Sigmoid colon (tissue), 7 donors: ENCODE measurements at places on chromosomes 6 and 20.

- DNase-seq, result no peak
Observed at GRCh38 chr6:130760006-130760405, 67.2 kb upstream of the SMLR1 start.

DNA sequence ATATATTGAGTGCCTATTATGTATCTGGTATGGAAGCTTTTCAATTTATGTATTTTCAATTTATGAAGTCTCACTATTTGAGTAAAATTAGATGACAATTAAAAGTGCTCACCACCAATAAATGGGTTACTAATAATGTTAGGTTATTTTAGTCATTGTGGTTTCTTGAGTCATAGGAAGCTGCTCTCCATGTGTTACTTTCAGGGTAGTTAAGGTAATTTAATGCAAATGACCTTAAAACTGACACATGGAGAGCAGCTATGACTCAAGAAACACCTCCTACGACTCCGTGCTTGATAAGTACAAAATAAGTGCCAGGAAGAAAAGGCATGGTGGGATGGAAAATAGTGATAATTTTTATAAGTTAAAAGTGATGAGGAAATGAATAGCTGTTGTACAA, 16.5 kb upstream of the TINAG start:
- no peak for DNase-seq

DNA sequence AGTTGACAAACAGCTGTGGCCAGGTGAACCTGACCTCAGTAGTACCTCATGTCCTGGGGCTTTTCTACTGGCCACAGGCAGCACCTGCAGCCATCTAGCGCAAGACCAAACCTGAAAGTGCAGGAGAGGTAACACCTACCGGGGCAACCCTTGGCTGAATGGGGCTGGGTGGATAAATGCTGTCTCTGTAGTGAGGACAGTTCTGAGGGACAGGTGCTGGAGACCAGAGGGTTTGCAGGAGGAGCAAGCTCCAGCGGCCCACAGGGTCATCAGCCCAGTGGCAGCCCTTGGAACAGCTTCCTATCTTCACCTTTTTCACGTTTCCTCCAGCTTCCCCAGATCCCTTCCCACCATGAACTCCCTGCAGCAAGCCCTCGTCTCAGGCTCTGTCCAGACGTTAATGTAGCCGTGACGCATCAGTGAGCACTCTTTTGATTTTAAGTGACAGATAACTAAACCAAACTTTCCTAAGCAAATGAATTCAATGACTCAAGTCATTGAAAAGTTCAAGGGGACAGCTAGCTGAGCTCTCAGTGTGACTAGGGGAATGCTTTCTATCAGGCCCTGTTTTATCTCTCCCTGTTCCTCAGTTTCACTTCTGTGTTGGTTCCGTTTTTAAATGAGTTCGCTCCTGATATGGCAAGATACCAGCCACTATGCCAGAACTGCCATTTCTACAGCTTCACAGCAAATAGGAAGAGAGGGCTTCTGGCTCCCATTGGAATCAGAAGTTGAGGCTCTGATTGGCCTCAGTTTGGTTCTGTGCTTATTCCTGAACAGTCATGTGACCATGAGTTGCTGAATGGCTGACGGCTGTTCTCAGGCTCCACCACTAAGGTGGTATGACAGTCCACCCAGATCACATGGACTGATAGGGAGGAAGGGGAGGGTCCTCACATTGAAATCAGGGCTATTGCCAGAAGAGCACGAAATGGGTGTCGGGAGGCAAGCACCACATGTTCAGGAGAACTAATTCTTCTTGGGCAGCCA, 12.1 kb upstream of the PFDN4 start:
- DNase-seq, result no peak

- DNase-seq, result peak; percentile 85
Observed at GRCh38 chr6:108581237-108581931, 20.7 kb downstream of the FOXO3 start.

GRCh38 chr6:16514249-16514648, 247.0 kb downstream of the ATXN1 start:
- DNase-seq, result no peak

GRCh38 chr20:36112112-36112511, 42.4 kb upstream of the EPB41L1 start:
- DNase-seq, result no peak

DNA sequence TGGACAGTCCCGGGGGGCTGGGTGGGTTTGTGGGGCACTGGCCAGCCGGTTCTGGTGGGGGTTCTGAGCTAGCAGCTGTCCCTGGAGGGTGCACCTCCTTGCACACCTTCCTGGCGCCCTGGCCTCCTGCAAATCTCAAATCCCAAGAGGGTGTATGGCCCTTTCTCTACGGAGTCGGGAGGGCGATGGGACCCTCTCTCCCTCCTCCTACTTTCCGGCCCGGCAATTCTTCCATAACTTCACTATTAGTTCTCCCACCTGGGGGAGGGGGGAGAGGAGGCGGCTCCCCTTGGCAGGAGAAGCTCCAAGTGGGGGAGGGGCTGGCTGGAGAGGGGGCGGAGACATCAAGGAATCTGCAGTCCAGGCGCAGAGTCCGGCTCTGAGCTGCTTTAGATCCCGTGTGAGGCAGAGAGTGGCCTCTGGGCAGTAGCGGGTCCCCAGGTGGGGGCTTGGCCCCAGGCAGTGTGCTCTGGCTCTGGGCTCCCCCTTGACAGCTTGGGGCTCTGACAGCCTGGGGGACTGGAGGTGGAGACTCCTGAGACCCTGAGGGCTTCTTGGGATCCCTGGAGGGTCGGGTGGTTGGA, 1.4 kb upstream of the LAMA5 start:
- DNase-seq, result peak; percentile 91

DNA sequence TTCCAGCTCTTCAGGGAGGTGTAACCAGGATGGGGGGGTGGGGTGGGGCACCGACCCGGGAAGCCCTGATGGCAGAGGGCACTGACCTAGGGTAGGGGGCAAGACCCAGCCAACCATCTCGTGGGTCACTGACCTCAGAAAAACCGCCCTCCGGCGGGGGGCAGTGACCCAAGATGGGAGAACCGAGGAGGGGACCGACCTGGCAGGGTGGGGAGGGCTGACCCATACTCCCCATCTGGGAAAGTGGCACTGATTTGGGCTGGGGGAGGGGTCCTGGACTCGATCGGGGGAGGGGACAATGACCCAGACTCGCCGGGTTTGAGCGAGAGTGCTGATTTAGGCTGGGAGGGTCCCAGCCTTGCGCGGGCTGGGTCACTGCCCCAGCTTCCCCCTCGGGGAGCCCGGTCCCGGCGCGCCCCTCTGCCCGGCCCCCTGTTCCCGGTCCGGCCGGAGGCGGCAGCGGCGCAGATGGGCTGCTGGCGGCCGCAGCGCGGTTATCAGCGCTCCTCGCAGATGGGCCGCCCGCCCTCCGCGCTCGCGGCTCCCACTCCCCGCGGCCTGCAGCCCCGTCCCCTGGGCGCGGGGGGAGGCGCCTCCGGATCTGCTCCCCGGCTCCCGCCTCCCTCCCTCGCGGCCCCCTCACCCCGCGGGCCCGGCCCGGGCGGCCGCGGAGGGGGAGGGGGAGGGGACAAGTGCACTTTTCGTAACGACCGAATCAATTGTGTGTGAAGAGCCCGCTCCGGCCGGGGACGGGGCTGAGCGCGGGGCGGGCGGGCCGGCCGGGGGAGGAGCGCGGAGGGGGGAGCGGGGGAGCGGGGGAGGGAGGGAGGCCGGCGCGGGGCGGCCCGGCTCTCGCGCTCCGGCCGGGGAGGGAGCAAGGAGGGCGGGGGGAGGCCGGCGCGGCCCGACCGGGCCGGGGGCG, 2.2 kb downstream of the NOL4L start:
- DNase-seq, result no peak

GRCh38 chr20:62946918-62947317, 5.6 kb upstream of the SLC17A9 start:
- no peak for DNase-seq

GRCh38 chr20:63156221-63156671, 59.7 kb downstream of the YTHDF1 start:
- DNase-seq, result no peak

DNA sequence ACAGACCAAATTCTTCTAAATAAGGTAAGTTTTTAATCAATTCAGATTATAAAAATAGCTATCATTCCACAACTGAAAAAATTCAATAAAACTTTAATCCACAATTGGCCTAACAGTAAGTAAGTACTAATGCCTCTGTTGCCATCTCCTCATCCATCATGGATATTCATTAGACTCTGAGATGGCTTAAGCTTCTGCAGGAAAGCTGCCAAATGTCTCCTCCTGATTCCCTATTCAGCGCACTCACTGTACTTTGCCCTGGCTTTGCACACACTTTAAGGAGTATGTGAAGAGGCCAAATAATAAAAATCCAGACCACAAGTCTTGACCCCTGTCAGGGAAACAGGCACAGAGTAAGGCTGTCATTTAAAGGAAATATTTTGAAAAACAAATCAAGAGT, 23.6 kb downstream of the PGM3 start:
- DNase-seq, result no peak

- DNase-seq, result no peak
Observed at GRCh38 chr6:14016432-14016831, 91.7 kb downstream of the RNF182 start.

GRCh38 chr6:15329197-15329671, 83.4 kb downstream of the JARID2 start:
- no peak for DNase-seq

GRCh38 chr6:5894357-5894756, 112.4 kb downstream of the NRN1 start:
- no peak for DNase-seq

DNA sequence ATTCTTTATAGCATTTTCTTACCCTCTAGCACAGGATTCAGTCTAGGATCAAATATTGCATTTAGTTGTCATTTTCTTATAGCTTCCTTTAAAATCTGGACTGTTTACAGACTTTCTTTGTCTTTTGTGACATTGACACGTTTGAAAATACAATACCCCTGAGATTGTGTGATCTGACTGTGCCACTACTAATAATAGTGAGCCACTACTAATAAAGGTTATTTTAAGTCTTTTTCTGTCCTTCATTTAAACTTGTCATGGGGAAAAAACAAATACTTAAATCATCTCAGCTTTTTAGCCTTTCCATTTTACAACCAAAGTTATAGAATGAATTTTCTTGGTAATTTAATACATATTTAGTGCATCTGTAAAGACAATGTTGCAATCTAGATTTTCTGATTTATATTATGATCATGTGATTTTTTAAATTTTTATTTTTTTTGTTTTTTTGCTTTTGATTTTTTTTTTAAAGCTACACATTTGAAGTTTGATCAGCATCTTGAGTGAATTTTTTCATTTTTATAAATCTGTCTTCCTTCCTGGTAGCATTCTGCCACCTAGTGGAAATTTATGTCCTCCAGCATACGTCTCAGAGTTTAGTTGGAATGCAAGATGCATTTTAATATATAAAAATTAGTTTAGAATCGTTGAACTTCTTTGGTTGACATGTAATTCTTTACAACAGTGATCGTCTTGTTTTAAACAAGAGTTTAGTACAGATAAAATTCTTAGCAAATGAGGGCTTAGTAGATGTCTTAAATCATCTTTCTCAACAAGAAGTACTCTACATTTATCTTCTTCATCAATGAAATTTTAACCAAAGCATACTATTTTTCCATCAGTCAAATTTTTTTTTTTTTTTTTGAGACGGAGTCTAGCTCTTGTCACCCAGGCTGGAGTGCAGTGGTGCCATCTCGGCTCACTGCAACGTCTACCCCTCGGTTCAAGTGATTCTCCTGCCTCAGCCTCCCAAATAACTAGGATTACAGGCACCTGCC, 119.4 kb downstream of the NCOA3 start:
- no peak for DNase-seq

DNA sequence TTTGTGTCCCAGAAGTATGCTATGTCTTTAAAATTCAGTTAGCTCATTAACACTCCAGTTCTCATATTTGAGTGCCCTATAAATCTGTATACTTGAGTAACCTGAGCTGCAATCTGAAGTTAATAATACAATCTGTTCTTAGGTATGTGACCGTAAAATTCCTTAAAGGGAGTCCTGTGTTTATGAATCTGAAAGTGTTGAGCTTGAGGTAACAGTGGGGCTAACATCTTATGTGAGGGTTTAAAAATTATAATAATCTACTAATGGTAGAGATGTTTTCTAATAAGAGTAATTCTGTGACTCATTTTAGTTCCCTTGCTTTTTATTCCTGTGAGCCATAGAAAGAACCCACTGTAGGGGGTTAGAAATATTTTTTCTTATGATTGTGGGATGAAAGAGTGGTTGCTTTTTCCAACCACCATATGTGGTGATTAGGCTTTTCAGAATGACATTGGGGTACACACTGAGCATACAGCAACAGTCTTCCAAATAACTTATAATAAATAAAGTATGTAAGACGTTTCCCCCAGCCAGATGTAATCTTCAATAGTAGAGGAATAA, 121.2 kb downstream of the BCKDHB start:
- no peak for DNase-seq

- no peak for DNase-seq
Observed at GRCh38 chr20:22836211-22836610, 198.9 kb upstream of the SSTR4 start.

- DNase-seq, result no peak
Observed at GRCh38 chr20:51959066-51959542, 156.8 kb upstream of the SALL4 start.

DNA sequence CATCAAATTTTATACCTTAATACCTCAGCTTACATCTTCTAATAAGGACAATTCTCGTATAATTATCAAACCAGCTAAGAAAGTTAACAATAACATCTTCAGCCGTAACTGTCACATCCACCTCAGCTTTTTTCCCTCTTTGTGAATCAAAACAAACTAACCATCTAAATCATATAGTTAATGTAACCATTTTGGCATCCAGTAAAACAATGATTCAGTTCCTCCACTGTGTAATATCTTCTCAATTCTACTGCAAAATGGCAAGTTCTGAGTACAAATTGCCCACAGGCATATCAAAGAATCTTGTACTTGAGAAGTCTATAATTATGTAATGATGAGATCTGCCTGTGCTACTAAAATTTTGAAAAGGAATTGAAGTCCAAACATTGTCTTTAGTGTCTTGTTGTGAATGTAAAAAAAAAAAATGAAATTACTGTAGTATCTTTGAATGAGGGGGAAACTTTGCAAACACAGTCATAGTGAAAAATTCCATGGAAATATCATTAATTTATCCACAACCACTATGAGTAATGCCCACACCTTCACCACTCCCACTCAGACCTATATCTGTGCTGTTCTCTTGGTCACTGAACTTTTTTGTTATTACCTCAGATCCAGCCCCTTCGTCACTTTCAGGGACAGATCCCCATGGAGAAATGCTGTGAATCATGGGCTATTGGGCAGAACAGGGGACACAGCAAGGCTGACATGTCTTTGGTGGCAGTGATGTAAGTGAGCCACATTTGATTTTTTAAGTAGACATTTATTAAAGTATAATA, 178.6 kb upstream of the RAB32 start:
- no peak for DNase-seq

GRCh38 chr6:1608222-1609040, 1.3 kb upstream of the FOXC1 start:
- no peak for DNase-seq

DNA sequence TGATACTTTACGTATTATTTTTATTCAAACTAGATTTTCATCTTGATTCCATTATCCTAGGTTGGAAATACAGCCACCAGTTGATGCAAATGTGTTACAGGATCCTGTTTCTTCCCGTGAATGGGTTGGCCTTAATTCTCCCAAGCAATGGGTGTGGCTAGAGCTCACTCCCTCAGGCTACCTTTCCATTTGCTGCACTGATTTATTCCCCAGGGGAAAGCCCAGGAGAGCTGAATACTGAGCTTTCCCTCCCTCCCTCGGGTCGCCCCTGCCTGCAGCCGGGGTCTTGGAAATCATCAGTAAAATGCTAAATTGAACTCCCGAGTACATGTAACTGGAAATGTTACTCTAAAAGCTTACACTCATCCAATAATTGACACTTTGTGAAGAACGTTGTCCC, 9.9 kb downstream of the SMOC2 start:
- no peak for DNase-seq

GRCh38 chr20:63072231-63072791, 65.5 kb upstream of the BHLHE23 start:
- DNase-seq, result peak; percentile 33
